ENCODE measurements at places on chromosomes 5 and 9.

DNA sequence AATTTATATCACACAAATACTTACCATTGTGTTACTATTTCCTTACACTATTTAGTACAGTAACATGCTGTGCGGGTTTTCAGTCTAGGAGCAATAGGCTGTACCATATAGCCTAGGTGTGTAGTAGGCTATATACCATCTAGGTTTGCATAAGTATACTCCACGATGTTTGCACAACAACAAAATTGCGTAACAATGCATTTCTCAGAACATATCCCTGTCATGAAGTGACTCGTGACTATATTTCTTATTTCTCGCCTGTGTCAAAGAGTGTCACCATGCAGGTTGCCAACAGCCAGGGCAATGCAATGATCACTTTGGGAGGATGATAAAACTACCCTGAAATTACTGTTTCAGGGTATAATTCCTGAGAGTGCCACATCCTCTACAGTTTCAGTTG lies 65.6 kb upstream of the CD180 start:
- no peak for DNase-seq

DNA sequence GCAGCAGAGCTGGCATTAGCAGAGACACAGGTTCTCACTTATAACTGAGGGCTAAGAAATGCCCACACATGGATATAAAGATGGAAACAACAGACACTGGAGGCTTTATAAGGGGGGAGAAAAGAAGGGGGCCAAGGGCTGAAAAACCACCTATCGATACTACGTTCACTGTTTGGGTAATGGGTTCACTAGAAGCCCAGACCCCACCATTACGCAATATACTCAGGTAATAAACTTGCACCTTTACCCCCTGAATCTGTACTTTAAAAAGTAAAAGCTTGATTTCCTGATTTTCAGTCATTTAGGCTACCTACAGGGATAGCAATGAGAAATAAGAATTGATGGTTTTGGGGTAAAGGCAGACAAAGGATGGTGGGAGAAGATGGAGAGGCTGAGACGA lies 1.9 kb upstream of the MINAR2 start:
- DNase-seq = no peak

DNA sequence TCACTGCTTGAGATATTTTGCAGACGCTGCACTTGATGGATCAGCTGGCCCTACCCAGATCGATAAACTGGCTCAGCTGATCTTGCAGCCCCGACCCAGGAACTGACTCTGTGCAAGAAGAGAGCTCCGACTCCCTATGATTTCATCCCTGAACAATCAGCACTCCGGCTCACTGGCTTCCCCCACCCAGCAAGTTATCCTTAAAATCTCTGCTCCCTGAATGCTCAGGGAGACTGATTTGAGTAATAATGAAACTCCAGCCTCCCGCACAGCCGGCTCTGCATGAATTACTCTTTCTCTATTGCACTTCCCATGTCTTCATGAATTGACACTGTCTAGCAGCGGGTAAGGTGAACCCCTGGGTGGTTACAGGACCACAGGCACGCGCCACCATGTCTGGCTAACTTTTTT lies 16.9 kb upstream of the NANS start:
- DNase-seq = no peak

GRCh38 chr5:175749591-175749990 lies 91.7 kb downstream of the HRH2 start:
- DNase-seq = no peak

DNA sequence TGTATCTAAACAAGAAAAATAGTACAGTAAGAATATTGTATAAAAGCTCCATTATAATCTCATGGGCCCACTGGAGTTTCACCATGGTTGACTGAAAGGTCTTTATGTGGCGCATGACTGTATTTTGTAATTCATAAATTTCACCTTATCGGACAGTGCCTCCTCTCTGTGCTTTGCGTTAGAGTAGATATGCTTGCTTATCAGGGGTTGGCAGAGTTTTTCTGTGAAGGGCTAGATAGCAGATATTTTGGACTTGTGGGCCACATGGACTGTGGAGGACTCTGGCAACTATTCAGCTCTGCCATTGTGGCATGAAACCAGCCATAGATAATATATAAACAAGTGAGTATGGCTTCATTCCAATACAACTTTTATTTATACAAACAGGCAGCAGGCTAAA lies 23.2 kb downstream of the GAPVD1 start:
- DNase-seq = no peak

- DNase-seq = no peak
Measured at GRCh38 chr5:116527582-116527981, 47.0 kb downstream of the SEMA6A start.

- no peak for DNase-seq
Measured at GRCh38 chr9:81584099-81584498, 105.2 kb downstream of the TLE1 start.

GRCh38 chr5:67211926-67212325 lies 15.3 kb upstream of the CD180 start:
- DNase-seq = no peak

GRCh38 chr5:126359884-126360283 lies 63.3 kb upstream of the GRAMD2B start:
- DNase-seq = no peak

GRCh38 chr5:82551192-82551591 lies 273.0 kb upstream of the RPS23 start:
- no peak for DNase-seq

- DNase-seq = no peak
Measured at GRCh38 chr9:37555786-37556185, 20.4 kb downstream of the FBXO10 start.

DNA sequence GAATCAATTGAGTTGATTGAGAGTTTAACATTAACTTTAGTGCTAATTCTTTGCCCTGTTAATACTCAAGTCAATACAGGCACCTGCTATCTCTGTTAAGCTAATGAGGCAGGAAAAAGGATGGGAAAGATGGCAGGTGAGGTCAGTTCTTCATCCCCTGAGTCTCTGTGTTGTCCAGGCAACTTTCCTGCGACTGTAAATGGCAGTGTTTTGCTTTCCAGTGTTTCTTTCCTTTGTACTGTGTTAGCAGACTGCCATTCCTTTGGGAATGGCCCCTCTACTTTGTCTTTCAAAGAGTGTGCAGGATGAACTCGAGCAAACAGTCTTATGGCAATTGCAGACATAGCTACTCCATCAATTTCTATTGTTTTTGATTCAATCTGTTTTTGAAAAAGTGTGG lies 202.2 kb upstream of the VLDLR start:
- no peak for DNase-seq

DNA sequence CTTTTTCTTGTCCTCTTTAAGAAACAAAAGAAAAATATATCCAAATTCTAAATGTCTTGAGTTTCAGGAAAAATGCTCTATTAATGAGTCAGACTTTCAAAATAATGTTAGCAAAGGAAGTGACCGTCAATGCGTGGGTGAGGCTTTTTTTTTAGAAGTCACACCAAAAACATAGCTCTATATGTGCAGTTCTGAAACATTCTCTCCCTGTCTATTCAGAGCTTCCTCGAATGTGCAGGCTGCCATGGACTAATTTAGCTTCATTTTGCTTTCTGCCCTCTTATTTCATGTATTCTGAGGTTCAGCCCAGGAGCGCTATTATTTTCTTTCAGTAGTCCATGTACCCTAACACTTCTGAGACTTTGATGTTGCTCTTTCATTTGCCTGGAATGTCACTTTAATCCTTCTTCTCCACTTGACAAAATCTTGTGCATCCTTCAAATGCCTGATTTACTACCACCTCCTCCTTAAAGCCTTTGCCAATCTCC lies 72.5 kb upstream of the RASA1 start:
- DNase-seq = peak; percentile 47

DNA sequence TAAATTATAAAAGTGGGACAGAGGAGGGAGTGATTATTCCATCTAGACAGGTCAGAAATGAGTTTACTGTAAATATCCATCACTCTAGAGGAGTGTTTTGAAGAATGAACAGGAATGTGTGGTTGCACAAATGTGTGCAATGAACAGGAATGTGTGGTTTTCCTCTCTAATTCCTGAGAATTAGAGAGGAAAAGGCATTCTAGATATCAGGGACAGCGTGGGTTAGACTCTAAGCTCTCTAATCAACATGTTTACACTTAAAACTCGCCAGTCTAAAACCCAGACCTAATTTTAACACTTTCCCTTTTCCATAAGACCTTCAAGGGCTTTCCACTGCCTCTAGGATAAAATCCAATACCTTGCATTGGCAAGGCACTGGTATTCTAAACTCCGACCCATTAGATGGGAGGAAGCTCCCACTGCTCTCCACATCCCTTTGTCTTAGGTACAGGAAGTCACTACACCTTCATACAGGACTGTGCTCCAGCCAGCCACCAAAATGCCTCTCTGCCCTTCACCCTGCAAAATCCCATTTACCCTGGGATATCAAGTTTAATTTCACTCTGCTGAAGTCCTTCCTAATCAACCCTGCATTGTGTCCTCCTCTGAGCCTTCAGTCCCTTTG lies 67.9 kb downstream of the NFIB start:
- no peak for DNase-seq

DNA sequence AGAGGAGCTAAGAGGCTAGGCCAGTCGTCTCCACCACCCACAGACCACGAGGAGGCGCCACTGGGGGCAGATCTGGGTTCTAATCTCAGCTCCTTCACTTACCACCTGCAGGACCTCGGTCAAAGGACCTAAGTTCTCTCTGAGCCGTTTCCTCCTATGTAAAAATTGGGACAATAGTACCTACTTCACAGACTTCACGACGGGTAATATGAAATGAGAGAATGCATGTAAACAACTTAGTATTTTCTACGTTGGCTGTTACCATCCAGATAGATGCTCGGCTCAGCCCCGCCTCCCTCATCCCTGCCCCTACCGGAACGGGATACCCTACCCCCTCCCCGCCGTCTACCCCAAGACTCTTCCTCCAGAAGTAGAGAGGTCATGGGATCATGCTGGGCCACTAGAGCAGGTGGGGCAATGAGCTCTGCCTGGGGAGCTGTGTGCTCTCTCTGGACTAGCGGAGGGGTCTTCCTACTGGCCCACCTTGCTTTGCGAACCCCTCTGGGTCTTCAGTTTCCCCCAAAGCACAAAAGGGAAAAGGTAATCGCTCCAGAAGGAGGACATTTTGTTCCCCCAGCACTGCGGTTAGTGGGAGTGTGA lies 541 bp downstream of the GNPDA1 start:
- DNase-seq = peak; percentile 28

DNA sequence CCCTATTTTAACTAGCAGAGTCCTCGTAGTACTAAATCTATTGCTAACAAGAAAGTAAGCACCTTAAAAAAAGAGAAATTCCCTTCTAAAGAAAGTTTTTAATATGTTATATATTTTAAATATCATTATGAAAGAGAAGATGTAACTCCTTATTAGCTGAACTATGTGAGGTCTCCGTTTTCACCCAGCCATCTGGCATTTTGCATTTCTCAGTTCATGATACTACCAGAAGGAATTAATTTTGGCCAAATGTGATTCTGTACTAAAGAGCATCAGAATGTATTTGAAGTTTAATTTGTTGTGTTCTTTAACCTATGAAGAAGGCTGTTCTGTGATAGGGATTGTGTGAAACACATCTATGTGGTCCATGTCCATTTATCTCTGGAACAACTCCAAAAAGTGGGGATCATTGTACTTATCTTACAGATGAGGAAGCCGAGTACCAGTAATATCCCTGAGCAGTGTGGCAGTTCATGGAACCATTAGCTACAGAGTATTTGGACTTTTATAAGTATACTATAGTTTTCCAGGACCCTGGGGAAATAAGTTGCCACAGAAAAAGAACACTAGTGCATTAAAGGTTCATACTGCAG lies 29.8 kb downstream of the TNFAIP8 start:
- DNase-seq = no peak

GRCh38 chr9:82930116-82930515 lies 132.8 kb downstream of the RASEF start:
- no peak for DNase-seq

DNA sequence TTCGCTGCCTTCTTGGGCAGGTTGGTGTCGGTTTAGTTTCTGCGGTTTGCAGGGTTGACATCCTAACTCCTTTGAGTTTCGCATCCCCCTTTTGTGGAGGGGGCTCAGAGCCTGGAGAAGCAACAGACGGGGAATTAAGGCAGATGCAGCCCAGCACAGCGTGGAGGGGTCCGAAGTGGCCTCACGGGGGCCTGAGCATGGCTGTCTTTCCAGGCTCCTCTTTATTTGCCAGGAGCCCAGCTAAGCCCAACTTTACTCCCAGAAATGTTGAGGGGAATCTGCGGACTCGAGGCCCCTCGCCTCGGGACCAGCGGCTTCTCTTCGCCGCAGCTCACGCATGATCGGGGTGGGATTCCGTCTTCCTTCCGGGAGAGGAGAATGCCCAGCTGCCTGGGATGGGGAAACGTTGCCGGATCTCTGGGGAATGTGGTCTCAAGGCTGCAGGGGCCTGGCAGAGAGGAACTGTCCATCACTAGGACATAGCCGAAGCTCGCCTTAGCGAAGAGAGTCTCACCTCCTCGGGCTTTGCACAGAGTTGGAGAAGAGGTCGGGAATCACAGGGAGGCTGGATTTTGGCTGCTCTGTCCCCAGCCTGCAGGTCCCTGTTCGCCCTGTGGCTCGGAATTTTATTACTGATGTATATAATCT lies 1.3 kb downstream of the RAI14 start:
- DNase-seq = no peak

- DNase-seq = no peak
Measured at GRCh38 chr5:468401-468800, 25.4 kb downstream of the EXOC3 start.

GRCh38 chr5:156181656-156182055 lies 145.3 kb upstream of the SGCD start:
- DNase-seq = no peak

GRCh38 chr5:6080930-6081726 lies 297.2 kb downstream of the MED10 start:
- no peak for DNase-seq

GRCh38 chr9:97556721-97557605 lies 55.5 kb downstream of the TMOD1 start:
- no peak for DNase-seq

DNA sequence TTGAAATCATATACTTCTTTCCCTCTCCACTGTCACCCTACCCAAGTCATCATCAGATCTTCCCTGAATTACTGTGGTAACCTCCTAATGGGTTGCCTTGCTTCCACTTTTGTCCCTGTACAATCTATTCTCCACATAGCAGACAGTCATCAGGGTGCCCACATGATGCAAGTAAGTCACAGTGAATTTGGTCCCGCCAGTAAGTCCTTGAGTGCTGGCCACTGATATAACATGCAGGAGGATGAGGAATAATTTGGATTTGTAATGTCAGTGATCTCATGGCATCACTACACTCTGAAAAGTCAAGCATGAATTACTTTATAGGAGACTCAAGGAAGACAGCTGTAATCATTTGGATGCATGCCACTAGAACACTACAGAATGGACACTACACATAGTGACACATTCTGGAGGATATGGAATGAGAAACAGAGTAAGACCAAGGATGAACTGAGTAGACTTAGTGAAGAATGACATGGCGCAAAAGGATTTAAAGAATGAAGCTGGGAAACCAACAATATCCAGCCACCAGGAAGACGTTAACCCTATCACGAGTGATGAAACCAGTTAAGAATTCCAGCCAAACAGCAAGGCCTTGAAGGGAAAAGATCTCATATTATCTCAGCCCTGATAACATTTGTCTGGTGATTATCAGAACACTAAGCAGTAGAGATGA lies 28.6 kb downstream of the MARCHF3 start:
- no peak for DNase-seq
